ENCODE measurements at places on chromosomes 6 and 20.

GRCh38 chr20:36833275-36834020, 42.5 kb upstream of the TLDC2 start:
- no peak for DNase-seq

DNA sequence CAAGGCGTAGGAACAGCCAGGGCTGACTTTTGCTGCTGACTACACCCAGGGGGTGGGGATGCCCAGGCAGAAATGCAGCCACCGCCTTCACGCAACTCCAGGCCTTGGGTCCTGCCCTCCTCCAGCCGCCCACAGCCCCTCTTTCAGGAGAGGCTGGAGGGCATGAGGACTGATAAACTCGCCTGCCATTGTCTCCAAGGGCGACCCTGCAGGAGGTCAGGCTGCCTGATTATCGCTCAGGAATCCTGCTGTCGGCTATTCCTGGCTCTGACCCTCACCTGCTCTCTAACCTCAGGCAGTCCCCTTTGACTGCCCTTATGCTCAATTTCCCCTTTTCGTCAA, 62.0 kb upstream of the HDDC2 start:
- no peak for DNase-seq

DNA sequence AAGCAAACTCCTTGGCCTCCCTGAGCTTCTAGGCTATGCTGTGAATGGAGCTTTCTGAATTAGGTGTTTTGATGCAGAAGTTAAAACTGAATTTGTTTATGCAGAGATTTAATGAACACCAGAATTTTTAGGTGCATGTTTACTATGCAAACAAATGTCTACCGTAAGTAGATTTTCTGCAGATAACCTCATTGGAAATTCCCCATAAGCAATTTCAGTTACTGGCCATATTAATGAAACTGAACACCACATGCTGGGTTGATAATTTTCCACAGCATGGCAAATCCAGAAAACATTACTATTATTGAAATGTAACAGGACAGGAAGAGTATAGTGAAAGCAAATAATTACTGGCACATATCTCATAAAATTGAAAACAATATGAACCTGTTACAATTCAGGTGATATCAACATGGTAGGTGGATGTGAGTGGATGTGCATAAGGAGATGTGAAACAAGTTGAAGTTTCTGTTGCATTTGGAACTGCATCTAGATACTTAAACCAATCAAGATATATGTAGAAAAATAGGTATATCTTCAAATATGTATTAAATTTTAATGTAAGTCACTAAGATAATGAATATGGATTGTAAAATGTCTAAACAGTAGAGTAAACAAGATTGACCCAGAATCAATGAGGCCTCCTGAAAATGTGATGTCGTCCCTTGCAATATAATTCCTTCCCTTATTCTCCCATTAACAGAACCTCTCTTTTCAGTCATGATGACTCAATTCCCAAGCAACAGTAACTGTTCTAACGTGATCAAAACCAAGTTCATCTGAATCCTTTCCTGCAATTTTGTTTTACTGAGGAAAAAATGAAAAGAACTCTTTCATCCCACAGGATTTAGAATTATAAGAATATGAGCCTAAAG, 11.0 kb downstream of the PTCHD4 start:
- DNase-seq, result no peak

GRCh38 chr6:25280344-25281074, 1.3 kb downstream of the CARMIL1 start:
- no peak for DNase-seq

DNA sequence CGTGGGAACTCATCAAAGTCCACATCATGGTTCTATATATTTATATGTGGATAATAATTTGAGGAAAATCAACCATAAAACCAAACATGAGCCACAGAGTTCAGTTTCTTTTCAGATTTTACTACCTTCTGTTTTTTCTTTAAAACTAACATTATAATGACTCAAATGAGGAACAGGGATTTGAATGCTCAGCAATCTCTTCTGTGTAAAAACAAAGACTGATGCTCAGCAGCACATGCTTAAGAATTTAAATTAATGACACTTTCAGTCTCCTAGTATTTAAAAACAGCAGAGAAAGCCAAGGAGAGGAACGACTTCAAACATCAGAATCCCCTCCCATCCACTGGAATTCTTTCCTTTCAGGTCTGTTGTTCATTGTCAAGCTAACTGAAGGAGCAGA, 72.7 kb downstream of the PSMG4 start:
- no peak for DNase-seq

DNA sequence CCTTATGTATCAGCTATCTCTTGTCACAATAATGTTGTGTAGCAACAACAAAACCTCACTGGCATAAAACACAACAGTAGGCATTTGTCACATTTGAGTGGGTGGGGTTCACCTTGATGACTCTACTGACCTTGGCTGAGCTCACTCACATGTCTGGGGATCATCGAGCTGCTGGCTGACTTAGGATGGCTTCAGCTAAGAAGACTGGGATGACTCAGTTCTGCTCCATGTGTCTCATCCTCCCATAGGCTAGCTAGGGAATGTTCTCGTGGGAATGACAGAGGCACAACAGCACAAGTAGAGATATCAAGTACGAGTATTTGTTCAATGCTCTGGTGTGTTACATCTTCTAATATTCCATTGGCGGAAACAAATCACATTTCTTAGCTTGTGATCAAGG, 167.9 kb downstream of the PLCB1 start:
- DNase-seq, result no peak

- no peak for DNase-seq
These were observed 38.0 kb downstream of the FRMD1 start for GRCh38 chr6:168040856-168041496.

DNA sequence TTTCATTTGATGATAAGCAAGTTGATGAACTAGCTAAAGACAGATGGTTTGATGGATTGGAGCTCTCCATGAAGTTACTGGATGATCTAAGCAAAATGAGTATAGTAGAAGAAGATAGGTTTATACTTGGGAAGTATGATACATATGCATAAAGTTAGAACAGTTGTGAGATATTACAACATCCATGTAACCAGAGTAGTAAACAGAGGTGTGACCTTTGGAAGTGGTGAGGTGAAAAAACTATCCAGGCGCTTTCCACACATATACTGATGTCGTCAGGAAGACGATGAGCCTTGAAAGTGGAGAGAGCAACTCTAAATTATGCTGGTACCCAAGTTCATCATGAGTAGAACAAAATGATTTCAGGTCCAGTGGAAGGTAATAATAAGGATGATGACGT, 271.0 kb downstream of the PTPRK start:
- no peak for DNase-seq

GRCh38 chr6:114735025-114735735, 392.4 kb upstream of the HS3ST5 start:
- no peak for DNase-seq

GRCh38 chr20:12916699-12917098, 92.1 kb upstream of the SPTLC3 start:
- no peak for DNase-seq

GRCh38 chr6:117270055-117270842, 4.9 kb downstream of the VGLL2 start:
- DNase-seq, result no peak

DNA sequence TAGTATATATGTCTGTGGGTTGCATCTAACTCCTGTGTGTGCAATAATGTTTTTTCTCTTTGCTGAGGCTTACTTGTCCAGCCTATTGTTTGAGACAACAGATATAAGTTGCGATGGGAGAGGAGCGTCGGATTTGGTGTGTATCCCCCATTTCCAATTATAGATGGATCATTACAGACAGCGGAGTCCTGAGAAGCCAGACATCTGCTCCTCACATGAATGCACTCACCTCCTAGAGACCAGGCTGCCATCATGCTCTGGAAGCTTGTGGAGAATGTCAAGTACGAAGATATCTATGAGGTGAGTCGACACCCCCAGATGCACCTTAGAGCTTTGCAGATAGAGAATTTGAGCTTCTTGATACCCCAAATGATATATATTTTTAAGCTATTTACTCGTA, at the start of gene TFAP2B:
TFAP2B (plus strand) TSS at position 199 of the 400 bp plus-strand sequence; CDS start at position 220, 21 bp downstream.
- no peak for DNase-seq

DNA sequence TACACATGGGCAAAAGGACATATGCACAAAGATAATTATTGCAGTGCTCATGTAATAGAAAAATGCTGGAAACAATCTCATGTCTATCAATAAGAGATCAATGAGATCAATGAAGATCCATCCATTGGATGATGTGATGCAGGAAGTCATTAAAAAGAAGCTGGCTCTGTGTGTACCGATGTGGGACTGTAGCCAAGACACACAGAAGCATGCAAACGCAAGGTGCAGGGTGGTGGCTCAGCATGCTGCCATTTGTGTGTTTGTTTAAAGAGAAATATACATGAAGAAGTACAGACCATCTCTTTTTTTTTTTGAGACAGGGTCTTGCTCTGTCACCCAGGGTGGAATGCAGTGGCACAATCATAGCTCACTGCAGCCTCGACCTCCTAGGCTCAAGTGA, 33.1 kb upstream of the KCNB1 start:
- DNase-seq, result no peak

DNA sequence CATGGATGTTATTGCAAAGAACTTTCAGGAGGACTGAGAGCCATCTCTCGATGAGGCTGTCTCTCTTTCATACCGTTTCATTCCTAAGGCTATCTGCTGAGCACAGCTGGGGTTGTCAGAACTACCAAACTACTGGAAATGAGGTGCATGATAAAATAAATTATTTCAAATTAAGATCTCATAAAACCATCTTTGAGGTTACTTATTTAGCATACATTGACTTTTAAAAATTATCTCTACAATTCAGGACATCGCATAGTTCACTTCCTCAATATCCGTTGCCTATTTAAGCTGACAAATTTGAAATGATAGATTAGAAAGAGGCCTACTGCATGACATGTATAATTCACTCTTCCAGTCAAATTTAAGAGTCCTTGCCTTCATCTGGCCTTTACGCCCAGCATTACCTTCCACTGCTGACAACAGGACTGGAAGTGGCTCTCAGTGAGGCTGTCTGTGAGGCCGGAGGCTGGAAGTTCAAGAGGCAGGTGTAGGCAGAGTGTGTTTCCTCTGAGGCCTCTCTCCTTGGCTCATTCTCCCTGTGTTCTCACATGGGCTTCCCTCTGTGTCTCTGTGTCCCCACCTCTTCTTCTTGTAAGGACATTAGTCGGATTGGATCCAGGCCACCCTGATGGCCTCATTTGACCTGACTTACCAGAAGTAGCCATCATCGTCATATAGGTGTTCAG, 12.8 kb upstream of the DUSP22 start:
- DNase-seq, result no peak

- no peak for DNase-seq
These were observed 66.2 kb upstream of the PTGIS start for GRCh38 chr20:49634116-49634515.

DNA sequence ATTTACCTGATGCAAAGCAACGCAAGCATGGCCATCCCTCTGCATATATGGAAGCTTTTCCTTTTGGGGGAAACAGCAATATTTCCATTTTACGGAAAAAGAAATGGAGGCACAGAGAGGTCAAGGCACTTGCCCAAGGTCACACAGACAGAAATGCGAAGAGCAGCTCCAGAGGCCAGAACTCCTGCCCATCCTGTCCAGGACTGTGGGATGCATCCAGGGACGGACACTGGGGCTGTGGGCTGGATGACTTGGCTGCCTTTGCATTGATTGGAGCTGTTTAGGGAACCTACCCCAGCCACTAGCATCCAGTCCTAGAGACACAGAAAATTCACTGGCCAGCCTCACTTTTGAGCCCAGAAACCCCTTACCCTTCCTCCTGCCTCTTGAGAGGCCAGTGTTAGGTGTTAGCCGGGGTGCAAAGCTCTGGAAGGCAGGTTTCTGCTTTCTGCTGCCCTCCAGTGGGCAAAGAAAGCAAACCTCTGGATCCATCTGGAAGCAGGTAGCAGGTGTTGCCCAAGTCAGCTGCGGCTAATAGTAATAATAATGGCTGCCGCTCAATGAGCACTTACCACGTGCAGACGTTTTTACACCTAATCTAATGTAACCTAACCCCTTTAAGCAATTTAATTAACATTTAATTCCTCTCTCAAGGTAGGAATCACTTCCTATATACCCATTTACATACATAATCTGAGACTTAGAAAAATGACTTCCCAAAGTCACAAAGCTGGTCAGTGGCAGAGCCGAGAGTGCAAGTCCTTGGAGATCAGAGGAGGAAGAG, 31.7 kb upstream of the CCN5 start:
- no peak for DNase-seq

GRCh38 chr6:159214281-159214680, 45.1 kb downstream of the FNDC1 start:
- no peak for DNase-seq

GRCh38 chr6:105932440-105932839, 153.7 kb upstream of the PRDM1 start:
- DNase-seq, result no peak

DNA sequence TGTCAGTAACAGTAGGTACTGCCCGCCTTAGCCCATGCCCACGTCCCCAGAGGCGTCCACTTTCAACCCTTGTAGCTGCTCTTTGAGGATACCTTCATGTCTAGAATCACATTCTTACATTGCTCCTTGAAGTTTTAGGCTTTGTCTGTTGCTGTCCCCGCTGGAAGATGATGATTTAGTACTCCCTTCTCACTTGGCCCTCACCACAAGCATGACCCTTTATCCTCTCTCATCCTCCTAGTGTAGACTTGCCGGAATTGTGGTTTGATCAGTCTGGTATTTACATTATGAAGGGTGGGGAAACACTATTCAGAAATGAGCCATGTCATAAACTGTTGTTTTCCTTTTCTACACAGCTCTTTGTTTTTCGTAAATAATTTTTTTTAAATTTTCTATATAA, 87.4 kb downstream of the ARID1B start:
- DNase-seq, result no peak

DNA sequence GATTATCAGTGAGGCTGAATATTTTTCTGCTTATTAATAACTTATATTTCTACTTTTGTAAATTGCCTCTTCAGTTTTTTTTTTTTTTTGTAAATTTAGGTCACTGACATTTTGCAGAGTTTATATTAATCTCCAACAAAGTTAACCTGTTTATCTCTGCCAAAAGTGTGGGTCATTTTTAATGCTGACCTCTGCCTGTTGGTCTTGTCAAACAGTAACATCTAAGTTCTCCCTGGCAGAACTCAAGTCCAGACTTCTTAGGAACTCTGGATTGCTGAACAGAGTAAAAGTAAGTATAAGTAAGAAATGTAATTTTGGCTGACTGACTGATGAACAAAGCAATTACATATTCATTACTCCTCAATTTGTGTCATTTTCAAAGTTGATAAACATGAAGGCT, 83.9 kb downstream of the CD109 start:
- DNase-seq, result no peak

DNA sequence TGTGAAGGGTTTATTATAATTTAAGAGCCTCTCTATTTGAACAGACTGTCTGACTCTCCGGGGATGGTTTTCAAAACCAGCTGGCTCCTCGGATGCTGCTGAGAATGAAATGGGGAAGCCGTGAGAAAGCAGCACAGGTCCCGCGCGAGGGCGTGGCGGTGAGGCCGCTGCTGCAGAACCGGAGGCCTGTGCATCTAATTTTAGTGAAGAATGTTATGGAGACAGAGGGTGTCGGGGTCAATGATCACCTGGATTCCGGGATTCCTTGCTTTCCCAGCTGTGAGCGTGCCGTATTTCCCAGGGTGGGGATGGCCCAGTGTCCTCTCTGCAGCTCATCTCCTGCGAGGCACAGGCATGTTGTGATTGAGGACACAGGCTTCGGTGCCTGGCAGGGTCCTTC, 348.0 kb downstream of the CDH4 start:
- DNase-seq, result no peak

- DNase-seq, result no peak
These were observed 53.6 kb upstream of the FRMD1 start for GRCh38 chr6:168132531-168133167.
